Stimulated activated CD8-positive, alpha-beta memory T cell treated with anti-CD3 and anti-CD28 coated beads, Interleukin-7, amount 100 ng/mL, for 1 hour (primary cell): ENCODE measurements at places on chromosomes 6 and 20.

DNA sequence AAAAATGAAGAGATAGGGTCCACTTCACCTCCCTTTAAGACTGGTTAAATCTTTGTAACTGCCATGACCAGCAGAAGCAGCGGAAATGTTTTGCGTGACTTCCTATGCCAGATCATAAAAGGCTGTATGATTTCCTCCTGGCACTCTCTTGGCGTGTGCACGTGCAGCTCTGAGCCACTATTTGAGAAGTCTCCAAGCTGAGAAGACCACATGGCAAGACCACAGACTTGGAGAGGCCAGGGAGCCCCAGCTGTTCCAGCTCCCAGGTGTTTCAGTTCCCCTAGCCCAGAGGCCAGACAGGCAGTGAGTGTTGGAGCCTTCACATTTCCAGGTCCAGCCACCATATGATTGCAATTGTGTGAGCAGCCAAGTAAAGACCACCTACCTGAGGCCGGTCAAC, 259.3 kb upstream of the RIN2 start:
- DNase-seq, result no peak

GRCh38 chr20:62887860-62888239, 26.2 kb upstream of the TCFL5 start:
- DNase-seq, result no peak

DNA sequence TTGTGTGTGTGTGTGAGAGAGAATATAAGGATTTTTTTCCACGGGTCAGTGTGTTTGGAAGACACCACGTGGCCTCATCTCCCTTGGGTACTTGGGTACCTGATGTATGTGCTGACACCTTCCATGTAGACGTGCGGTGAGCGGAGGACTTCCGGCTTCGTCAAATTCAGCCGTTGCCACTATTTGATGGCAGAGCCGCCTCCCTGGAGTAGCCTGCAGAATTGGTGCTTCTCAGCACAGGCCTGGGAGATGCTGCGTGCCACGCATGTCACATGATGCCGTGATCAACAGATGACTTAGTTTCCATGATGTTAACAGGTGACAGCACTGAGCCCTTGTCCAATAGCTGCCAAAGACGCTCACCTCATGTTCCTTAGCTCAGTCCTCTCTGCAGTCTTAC, 69.4 kb downstream of the CDH4 start:
- DNase-seq, result no peak

DNA sequence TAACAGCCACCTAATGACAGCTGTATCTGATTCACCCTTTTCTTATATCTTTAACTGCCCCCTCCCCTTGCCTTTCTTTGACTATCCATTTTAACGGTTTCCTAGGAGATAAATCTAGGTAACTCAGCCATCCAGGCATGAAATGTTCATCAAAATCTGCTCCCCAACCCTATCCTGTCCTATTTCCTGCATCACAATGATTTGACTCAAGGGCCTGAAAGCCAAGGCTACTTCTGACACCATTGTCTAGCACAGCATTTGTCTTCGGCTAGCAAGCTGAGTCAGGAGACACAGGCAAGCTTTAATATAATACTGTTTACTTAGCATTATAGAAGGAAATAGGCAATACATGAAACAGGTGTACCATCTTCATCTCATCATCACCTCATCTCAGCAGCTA, 31.6 kb upstream of the MANEA start:
- no peak for DNase-seq

DNA sequence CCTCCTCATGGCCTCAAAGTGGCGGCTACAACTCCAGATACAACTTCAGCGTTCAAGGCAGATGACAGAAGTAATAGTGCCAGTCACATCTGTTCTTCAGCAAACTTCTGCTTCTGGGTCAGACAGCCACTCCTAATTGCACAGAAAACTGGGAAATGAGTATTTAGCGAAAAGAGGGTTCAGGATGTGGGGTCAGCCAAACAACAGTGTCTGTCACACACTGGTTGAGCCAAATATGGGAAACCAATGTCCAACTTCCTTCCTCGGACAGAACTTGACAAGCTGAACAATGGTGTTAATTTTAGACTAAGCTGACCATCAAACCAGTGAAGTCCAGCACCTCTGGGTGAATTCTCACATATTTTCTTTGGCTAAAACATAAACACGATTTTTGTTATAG, 22.1 kb downstream of the NUDT3 start:
- no peak for DNase-seq

- DNase-seq, result no peak
These were observed 16.2 kb upstream of the FUCA2 start for GRCh38 chr6:143527677-143528076.

DNA sequence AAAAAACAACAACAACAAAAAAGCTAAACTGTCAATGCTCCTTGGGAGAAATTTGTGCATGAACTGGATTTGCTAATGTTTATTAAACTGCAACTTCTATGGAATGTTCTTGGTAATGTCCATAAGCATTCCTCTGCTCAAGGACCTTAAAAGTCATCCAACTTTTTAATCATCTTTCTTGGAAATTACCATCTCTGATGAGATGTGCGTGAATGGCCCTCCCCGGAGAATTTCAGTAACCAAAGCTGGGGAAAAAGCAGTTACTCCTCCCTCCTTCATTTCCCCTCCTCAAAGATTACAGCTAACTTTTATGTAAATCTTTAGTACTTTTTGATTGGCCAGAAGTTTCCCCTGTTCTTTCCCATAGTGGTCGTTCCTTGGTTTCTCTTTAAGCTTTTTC, 5.2 kb downstream of the TBCC start:
- no peak for DNase-seq

- DNase-seq, result no peak
These were observed 32.0 kb upstream of the SUMO4 start for GRCh38 chr6:149368065-149368464.

DNA sequence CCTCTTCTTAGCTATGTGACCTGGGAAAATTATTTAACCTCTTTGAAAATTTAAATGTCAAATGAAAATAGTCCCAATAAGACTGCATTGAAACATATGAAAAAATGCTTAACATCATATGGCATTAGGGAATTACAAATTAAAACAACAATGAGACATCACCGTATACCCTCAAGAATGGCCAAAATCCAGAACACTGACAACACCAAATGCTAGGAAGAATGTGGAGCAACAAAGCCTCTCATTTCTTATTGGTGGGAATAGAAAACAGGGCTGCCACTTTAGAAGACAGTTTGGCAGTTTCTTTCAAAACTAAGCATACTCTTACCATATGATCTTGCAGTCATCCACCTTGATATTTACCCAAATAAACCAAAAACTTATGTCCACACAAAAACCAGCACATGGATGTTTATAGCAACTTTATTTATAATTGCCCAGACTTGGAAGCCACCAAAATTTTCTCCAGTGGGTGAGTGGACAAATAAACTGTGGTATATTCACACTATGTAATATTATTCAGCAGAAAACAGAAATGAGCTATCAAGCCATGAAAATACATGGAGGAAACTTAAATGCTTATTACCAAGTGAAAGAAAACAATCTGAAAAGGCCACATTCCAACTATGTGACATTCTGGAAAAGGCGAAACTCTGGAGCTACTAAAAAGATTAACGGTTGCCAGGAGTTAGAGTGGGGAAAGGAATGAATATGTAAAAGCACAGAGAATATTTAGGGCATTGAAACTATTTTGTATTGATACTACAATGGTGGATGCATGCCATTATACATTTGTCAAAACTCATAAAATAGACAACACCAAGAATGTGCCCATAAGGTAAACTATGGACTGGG, 459.9 kb downstream of the GRIK2 start:
- no peak for DNase-seq

DNA sequence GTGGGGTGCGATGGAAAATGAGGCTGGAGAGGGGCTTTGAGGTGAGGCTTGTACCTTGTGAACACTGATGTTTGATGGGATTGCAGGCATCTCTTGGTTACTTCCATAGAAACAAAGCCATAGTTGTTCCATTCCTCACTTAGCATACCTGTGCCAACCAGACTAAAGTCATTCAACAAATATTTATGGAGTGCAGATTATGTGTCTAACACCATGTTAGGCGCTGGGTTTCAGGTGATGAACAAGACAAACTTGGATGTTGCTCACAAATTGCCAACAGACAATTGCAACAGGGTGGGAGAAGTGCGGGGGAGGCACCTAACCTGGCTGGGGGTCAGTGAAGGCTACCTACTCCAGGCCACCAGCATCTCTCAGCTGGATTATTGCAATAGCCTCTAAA, 1.5 kb downstream of the TTPAL start:
- no peak for DNase-seq

DNA sequence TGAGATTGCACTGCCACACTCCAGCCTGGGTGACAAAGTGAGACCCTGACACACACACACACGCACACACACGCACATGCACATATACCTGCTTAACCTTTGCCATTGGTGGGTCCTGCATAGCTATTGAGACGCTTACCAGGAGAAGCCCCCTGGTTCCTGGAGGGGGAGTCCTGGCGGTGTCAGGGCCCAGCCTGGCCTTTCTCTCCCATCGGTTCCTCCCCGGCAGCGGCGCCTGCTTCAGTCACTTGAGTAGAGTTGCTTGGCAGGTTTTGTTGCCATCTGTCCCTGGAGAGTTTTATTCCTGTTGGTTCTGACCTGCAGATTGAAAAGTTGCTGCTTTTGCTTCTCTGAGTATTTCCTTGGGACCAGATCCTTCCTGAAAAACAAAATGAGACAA, 20.6 kb upstream of the FAM209A start:
- DNase-seq, result no peak

- DNase-seq, result no peak
These were observed 53.4 kb upstream of the CD93 start for GRCh38 chr20:23139524-23139923.

DNA sequence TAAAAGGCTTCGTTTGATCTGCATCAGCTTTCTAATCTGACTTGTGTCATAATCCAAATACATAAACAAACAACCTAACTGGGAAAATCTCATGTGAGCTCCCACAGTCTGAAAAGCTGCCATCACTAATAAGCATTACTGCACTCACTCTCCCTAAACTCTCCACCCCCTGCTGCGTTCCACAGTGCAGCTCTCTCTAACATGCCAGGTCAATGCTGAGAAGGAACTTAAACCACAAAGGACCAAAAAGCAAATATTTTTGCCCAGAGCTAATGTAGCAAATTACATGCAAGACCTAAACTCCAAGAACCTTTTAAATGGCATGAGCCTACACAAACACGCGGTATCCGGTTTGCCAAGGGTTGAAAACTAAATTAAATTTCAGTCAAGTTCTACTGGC, 542.3 kb upstream of the JARID2 start:
- no peak for DNase-seq

GRCh38 chr6:3226481-3227362, 731 bp downstream of the TUBB2B start:
- DNase-seq, result no peak

GRCh38 chr6:44065443-44066140, 61.7 kb downstream of the MRPL14 start:
- DNase-seq, result no peak

DNA sequence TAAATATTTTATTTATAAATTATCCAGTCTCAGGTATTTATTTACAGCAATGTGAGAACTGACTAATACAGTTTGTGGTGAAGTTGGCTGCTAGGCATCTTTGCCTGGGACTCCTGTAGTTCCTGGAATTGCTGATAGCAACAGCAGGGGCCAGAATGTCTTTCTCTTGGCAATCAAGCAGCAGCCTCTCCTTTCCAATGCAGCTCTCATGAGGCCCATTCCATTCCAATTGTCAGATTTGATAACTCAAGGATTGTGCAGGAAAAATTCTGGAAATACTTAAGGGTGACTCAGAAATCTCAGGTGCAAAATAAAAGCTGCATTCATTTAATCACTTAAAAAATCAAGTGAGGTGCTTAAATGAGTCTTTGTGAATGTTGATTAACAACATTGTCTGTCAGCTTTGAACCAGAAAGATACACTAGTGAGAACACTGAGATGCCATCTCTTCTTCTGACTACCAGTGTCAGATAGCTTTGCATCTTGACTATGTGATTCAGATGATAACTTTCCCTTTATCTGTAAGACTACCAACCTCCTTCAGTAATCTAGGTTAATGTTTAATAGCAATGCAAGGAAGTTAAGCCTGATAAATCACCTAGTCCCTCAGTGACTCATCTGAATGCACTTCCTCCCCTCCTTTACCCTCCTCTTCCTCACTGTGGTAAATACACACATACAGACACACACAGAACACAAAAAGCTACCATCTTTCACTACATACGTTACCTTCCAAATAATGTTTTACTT, 32.1 kb upstream of the COL21A1 start:
- no peak for DNase-seq

DNA sequence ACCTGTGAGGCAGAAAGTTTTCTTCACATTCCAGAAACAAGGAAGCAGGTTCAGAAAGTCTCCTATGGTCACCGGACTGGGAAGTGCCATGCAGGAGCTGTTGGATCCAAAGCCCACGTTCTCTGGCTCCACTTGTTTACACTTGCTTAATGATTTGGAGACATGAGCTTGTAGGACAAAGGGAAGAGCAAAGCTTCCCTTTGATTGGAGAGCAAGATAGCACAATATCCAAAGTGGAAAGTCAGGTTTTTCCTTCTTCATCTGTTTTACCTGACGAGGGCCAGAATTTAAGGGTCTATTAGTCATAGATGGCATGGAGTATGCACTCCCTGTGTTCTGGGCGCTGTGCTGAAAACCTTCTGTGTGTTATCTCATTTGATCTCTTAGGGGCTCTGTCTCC, 81.2 kb downstream of the PDE7B start:
- no peak for DNase-seq

DNA sequence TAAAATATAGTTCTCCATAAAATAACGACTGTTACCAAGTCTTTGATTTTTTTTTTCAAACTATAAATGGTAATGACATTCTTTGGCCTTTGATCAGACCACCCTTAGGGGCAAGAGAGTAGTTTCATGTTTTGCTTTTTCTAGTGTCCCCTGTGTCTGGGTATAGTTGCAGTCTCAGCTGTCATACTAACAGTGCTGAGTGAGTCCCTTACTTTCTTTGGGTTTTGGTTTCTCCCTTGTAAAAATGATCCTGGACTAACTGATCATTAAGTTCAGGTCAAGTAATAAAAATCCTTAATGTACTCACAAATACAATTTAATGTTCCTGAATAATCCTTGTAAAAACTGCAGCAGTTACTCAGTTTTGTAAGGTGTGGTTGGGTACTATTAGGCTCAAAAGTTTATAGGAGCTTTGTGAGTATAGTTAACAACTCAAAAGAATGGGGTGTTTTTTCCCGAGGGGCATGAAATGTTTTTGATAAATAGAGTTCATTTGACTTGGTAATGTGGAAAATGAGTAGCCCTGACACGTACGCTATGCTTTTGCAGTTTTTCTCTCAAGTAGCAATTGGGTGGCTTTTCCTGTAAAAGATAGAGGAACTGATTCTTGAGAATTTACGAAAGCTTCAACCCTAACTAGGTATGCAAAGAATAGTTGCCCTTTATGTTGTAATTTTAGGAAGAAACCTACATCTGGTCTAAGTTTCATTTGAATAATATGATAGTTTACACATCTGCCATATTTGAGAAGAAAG, 6.2 kb downstream of the PTPN1 start:
- no peak for DNase-seq

DNA sequence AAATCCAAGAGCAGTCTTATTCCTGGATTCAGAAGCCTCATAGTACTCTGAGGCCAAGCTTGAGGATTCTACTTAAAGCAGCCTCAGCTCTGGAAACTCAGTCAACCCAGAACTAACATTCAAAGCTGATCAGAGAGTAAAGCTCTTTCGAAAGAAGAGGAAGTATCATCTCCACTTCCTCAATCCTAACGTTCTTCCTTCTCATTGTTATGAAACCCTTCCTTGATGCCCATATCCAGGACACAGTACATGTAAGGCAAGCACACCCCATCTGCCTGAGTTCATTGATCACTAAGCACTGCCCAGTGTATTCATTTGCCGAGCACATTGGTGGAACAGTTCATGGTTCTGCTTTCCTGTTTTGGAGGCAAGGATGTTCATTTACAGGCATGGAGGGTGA, at the start of gene IPCEF1:
IPCEF1 (minus strand) TSS at position 114 of the 400 bp plus-strand sequence. CDS start 90,856 bp downstream, outside the sequence.
- DNase-seq, result no peak

- no peak for DNase-seq
These were observed 87.0 kb upstream of the OLIG3 start for GRCh38 chr6:137581019-137581707.
